NCI-H2081 treated with DMSO at 0.1 percent for 48 hours (cell line): ENCODE measurements at places on chromosomes 2 and 18.

DNA sequence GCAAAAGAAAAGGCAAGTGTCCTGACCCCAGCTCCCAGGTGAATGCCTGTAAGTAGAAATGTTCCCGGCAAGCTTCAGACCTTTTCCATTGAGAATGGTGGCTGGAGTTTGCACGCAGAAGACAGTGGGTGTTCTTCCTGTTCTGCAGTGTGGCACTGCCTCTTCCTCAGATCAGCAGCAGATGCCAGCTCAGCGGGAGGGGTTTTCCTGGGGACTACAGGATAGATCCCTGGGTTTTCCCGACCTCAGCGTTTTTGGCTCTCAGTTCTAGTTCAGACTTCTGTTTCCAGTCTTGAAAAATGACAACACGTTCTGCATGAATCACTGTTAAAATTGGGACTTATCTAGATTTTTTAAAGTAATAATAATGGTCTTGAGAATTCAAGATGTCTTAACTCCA, 39.2 kb downstream of the GRHL1 start:
- peak; percentile 59 for DNase-seq

DNA sequence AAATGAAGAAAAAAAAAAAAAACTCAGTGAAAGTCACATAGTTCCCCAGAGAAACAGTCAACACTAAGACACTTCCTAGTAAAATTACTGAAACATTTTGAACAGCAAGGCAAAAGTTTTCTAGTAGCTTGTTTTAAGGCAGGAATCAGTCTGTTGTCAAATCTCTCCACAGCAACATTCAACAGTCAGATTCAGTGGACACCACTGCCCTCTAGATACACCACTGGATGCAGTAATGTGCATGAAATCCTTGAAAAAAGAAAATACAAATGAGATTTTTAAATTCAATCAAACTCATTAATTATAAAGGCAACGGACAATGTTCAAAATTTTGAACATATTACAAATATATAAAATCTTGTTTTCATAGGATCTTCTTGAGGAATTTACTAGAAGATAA, 46.4 kb downstream of the GRB14 start:
- no peak for DNase-seq

DNA sequence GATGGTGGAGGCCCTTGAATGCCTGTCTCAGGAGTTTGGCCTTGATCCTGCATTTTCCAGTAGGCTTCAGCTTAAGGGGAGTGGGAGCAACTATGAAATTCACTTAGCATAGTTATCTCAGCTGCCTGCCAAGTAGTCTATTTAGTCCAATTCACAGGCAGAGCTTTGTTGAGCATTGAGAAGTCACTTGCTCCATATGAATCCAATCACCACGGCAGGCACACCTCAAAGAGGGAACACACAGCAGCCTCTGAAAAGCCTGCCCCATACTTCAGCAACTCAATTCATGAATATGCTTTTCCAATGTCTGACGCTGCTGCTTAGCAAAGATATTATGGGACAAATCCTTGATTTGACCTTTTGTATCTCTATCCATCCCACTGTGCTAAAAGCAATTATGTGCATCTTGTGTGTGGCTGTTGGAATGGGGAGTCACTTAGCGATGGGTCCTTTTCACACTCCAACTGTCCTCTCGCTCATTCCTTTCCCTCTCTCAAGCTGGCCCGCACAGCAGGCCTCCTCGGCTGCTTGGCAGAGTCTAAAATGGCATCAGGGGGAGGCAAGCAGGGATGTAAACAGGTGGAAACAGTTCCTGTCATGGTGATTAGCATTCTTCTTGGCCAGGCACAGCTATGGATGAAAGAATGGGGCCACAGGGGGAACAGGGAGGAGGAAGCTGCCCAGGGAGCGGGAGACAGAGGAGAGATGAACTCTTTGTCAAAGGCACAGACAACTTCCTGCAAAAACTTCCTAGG, 56.0 kb upstream of the LRPPRC start:
- no peak for DNase-seq

GRCh38 chr18:34866739-34867138, 156.6 kb downstream of the DTNA start:
- no peak for DNase-seq

GRCh38 chr2:50290718-50291117, 741.2 kb downstream of the NRXN1 start:
- DNase-seq, result no peak

- no peak for DNase-seq
These were observed 29.6 kb upstream of the LPIN1 start for GRCh38 chr2:11716689-11717321.
